Effector memory CD8-positive, alpha-beta T cell (primary cell): ENCODE measurements at places on chromosomes 7 and 10.

DNA sequence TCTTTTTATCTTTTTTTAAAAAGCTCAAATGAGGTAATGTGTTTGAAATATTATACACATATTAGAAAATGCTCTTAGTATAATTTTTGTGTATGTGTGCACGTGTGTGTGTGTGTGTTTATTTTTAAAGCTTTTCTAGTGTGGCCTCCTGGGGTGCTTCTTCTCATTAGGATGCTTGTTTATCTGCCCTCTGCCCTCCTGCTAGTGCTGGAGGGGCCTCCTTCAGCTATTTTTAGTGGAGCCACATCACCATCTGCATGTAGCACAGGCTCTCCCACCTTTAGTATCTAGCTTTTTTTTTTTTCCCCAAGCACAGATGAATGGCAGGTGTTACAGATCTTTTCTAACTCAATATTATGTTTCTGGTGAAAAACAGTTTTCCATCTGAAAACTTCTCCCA lies 155.7 kb upstream of the TMEM229A start:
- no peak overlapping the region for H3K27ac ChIP-seq
- H3K27me3 ChIP-seq, result no peaks in the 10 kb centered on the region
- no peak overlapping the region for H3K4me3 ChIP-seq
- no peak for DNase-seq
- peaks cover 2% of the 10 kb centered on the region for H3K36me3 ChIP-seq
- no peaks in the 10 kb centered on the region for H3K4me1 ChIP-seq

DNA sequence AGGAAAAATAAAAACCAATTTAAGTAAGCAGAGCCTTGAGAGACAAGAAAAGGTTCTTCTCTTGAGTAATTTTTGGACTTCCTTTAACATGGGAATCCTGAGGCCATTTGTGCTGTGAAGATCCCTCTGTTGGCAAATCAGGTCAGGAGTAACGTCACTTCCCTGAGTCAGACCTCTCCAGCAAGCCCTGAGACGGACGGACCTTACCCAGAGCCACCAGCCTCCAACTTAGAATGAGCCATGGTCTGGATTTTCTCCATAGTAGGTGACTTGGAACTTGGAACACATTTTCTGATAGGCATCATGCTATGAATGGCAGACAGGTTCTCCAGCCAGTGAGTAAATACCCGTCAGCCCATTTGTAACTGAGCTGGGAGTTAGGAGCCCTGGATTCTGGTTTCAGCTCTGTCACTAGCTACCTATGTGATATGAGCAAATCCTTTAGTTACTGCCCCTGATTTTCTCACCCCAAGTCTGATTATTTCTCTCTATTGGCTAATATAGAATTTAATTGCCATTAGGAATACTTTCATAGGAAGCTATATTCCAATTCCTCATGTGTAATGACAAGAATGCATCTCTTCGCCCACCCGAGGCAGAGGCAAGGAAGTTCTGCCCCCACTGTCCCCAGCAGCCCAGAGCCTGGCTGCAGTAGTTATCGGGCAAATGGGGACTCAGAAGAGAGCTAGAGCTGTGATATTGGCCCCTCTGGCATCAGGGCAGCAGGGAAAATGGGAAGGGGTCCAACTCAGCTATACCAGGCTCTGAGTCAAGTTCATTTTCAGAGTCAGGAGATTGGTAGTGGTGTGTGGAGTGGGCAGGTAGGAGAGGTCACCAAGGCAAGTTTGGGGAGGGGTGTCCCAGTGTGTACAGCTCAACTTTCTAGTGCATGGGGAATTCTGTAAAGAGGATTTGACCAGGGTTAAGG lies 153.7 kb upstream of the AGK start:
- no peaks in the 10 kb centered on the region for H3K36me3 ChIP-seq
- H3K27ac ChIP-seq, result no peak overlapping the region
- H3K27me3 ChIP-seq, result peaks cover 60% of the 10 kb centered on the region
- no peak overlapping the region for H3K4me3 ChIP-seq

GRCh38 chr10:3660753-3661152 lies 124.3 kb downstream of the KLF6 start:
- no peak overlapping the region for H3K4me3 ChIP-seq
- no peak overlapping the region for H3K27ac ChIP-seq
- H3K4me1 ChIP-seq, result no peaks in the 10 kb centered on the region
- no peak for DNase-seq
- no peaks in the 10 kb centered on the region for H3K36me3 ChIP-seq
- H3K27me3 ChIP-seq, result peaks cover 8% of the 10 kb centered on the region

DNA sequence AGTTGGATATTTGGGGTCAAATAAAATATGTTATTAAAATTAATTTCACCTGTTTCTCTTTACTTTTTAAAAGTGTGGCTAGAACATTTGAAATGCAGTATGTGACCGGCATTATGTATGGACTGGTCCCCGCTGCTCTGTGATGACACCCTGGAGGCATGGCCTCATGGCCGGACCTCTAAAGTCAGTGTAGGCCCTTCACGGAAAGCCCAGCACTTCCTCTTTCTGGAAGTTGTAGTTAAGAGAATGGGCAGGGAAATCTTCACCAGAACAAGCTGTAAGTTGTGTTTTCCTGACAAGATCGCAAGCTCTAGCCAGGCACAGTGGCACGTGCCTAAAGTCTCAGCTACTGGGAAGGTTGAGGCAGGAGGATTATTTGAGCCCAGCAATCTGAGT lies 38.3 kb upstream of the SRGN start:
- no peak for DNase-seq
- peaks cover 10% of the 10 kb centered on the region for H3K36me3 ChIP-seq
- H3K4me3 ChIP-seq, result no peak overlapping the region
- no peak overlapping the region for H3K27ac ChIP-seq
- no peaks in the 10 kb centered on the region for H3K27me3 ChIP-seq

DNA sequence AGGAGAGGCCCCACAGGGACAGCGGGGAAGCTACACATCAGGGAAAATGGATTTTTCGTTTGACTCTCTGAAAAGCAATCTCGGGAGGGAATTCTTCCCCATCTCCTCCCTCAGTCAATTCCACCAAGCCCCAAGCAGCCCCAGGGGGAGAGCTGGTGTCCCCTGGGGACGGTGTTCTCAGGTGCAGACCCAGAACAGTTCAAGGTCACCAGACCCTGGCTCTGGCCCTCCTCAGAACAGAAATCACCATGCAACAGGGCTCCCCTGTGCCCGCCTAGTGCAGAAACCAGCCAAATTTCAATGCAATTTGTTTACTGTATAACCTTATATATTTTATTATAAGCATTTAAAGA lies 34.1 kb downstream of the GSDME start:
- H3K27me3 ChIP-seq, result peaks cover 14% of the 10 kb centered on the region
- H3K36me3 ChIP-seq, result no peaks in the 10 kb centered on the region
- no peak for DNase-seq
- no peaks in the 10 kb centered on the region for H3K4me1 ChIP-seq

DNA sequence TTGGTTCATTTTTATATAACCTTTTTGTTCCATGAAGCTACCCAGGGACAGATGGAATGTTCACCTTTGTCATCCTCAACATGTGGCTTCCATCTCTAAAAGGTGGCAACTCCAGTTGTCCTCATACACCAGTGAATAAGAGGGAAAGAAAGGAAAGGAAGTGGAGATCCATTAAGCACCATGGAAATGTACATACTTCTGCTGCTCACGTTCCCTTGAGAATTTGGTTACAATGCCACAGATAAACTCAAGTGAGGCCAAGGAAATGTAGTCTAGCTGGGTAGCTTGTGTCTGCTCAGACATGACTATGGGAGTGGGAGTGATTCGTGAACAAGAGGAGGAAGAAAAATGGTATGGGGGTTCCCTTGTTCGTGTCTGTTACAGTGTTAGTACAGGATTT lies 237.1 kb upstream of the FAM3C start:
- no peaks in the 10 kb centered on the region for H3K27me3 ChIP-seq
- DNase-seq, result no peak
- H3K36me3 ChIP-seq, result no peaks in the 10 kb centered on the region
- no peaks in the 10 kb centered on the region for H3K4me1 ChIP-seq
- no peak overlapping the region for H3K27ac ChIP-seq
- H3K4me3 ChIP-seq, result no peak overlapping the region

DNA sequence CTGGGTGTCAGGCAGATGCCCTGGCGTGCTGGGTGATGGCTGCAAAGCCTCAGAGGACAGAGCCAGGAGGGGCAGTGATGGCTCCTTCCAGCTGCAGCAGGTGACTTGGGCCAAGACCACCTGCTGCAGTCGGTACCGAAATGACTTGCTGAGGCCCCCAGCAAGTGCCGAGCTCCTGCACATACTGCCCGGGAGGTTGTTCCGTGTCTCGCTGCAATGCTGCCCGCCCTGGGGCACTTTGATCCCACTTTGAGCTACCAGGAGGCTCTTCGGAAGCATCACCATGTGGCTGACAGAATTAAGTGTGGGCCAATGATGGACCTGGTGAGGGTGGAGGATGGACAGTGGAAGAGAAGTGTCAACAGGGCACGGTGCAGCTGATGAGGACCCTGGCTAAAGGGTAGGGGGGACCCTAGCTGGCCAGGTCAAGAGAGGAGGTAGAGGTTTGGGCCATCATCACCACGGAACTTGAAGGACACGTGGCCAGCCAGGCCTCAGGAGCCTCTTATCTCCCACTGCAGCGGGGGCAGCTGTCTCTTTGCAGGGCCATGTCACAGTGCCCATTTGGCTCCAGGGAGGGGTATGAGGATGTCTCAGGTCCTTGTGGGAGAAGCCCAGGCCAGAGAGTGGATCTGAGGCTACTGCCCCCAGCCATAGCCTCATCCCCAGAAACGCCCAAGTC lies 51.1 kb upstream of the NANOS1 start:
- H3K27ac ChIP-seq, result no peak overlapping the region
- peaks cover 28% of the 10 kb centered on the region for H3K27me3 ChIP-seq
- DNase-seq, result no peak

GRCh38 chr7:83879063-83879462 lies 230.1 kb upstream of the SEMA3E start:
- no peak for DNase-seq
- H3K27me3 ChIP-seq, result no peaks in the 10 kb centered on the region
- H3K36me3 ChIP-seq, result no peaks in the 10 kb centered on the region
- no peak overlapping the region for H3K27ac ChIP-seq

DNA sequence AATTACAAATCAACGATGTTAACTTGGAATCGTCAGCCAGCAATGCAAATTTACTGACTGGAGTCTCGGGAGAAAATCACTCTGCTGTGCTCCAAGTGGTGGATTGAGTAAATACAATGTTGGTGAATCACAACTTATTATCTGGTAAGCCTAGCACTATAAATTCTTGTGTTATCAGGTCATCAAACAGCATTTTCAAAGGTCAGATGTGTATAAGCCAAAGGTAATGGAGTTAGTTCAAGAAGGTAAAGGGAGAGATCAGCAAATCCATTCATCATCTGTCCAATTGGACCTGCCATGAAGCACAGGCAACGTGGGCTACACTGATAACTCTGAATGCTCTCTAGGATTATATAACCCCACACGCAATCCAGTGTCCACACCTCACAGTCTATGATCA lies 13.9 kb downstream of the CUBN start:
- peak overlapping the region; percentile 1 for H3K27ac ChIP-seq
- peaks cover 6% of the 10 kb centered on the region for H3K36me3 ChIP-seq
- no peaks in the 10 kb centered on the region for H3K27me3 ChIP-seq
- no peak overlapping the region for H3K4me3 ChIP-seq

DNA sequence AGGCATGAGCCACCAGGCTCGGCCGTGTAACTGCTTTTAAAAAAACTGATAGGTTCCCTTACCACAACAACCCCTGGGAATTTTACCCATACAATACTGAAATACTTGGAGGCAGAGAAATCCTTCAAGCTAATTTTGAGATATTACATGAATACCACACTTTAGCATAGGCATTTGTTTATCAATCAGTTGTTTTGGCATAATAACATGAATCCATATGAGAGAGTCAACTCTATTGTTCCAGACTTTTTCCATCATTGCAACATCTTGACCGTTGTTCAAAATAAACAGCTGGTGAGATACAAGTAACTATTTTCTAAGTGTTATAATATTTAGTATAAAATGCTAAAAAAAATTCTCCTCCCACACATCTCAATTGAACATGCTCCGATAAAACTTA lies 36.8 kb downstream of the LAMB4 start:
- H3K36me3 ChIP-seq, result no peaks in the 10 kb centered on the region
- peaks cover 11% of the 10 kb centered on the region for H3K27me3 ChIP-seq
- H3K4me1 ChIP-seq, result no peaks in the 10 kb centered on the region
- DNase-seq, result no peak

DNA sequence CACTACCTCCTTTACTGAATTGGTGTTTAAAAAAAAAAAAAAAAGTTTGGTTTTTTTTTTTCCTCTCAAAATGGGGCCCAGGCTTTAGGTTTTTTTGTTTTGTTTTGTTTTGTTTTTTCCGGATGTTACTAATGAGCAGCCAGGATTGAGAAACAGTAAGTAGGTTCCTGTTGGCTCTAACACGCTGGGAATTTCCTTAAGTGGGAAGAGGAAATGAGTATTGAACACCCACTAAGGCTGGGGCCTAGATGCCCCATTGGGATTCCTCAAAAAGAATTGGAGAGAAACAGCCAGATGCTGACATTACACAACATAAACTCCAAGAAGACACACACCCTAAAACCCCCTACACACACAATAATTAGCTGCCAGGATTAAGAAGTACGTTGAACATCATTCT lies 102.2 kb upstream of the NANOS1 start:
- no peak overlapping the region for H3K27ac ChIP-seq
- H3K4me1 ChIP-seq, result no peaks in the 10 kb centered on the region

GRCh38 chr7:31910191-31910590 lies 160.0 kb downstream of the PDE1C start:
- H3K4me3 ChIP-seq, result no peak overlapping the region
- H3K27me3 ChIP-seq, result no peaks in the 10 kb centered on the region

DNA sequence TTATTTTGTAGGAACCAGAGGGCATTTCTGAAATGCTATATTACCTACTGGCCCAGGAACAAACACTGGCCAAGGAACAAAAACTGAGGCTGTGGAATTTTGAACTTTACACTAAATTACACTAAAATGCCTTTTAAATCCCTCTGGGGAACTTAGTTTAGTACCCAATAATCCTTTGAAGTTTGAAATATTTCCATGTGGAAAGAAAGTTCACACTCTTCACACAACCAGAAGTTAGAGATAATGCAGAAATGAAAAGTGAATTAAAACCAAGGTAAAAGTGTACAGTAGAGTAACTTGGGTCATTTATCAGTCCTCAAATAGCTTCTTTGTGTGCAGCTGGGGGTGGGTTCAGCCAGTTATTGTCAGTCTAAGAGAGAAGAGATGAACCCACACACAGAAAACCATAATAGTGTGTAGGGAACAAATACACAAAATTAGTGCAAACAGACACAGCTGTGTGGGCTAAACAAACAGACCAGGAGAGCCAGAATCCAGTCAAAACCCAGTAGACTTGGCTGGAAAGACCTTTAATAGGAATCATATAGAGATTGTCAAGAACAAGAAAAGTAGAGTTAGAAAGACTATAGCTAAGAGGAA lies 46.5 kb upstream of the DGKI start:
- no peak for DNase-seq
- H3K4me1 ChIP-seq, result peaks cover 9% of the 10 kb centered on the region
- H3K27ac ChIP-seq, result peak overlapping the region; percentile 16
- H3K36me3 ChIP-seq, result peaks cover 42% of the 10 kb centered on the region
- H3K27me3 ChIP-seq, result no peaks in the 10 kb centered on the region

GRCh38 chr10:88062385-88062784 lies 199.0 kb downstream of the PTEN start:
- no peak overlapping the region for H3K27ac ChIP-seq
- H3K36me3 ChIP-seq, result peaks cover 4% of the 10 kb centered on the region
- no peak overlapping the region for H3K4me3 ChIP-seq
- H3K27me3 ChIP-seq, result no peaks in the 10 kb centered on the region

GRCh38 chr10:72162978-72163377 lies 52.8 kb upstream of the ANAPC16 start:
- H3K36me3 ChIP-seq, result peaks cover 17% of the 10 kb centered on the region
- no peaks in the 10 kb centered on the region for H3K27me3 ChIP-seq
- H3K4me1 ChIP-seq, result no peaks in the 10 kb centered on the region
- no peak for DNase-seq
